ENCODE measurements at places on chromosomes 6 and 20.

DNA sequence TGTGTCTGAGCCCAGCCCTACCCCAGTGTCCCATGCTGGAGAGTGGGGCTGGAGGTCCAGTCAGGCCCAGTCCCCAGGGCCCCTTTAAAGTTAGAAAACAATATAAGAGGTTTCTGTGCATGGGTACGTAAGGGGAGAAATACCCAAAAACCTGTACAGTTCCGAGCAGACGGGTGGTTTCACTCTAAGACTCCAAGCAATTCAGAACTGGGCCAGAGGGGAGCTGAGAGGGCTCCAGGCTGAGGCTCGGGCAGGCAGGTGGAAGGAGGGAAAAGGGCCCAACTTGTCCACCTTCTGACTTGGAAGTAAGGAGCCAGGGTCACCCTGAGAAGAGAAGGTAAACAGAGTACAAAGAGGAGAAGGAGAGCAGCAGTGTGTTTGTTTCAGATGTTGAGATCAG is 296.0 kb downstream of the CDH4 start:
- DNase-seq = no peak

DNA sequence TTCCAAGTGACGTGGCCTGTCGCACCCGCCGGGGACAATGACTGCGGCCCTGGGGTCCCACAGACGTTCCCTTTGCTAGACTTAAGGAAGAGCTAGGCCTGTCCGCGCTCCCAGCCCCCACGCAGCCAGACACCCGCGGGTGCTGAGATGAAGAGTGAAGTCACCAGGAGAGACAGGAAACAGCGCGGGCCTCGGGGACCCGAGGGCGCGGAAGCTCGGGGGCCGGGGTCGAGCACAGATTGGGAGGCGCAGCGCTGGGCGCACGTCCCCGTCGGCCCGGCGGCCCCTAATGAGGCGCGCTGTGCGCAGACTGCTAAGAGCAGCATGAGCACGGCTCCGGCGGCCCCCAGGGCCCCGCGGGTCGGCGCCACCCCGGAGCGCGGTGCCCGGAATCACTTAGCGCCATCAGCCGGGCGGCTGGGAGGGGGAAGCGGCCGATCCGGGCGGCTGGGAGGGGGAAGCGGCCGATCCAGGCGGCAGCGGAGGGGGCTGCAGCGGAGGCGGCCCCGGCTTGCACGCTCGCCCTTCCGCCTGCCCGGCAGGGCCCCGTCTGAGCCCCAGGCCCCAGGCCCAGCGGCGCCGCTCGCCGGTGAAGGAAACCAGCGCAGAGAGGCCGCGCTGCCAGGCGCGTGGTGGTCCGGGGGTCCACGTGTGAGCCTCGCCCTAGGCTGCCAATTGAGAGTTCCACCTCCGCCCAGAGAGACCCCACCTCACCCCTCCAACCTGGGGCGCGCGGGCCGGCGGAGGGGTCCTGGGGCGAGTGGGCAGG is 8.3 kb upstream of the AVP start:
- no peak for DNase-seq

- no peak for DNase-seq
Observed at GRCh38 chr6:121335087-121336008, 1.1 kb upstream of the TBC1D32 start.

GRCh38 chr6:149154261-149154821 is 163.2 kb upstream of the TAB2 start:
- peak; percentile 52 for DNase-seq

DNA sequence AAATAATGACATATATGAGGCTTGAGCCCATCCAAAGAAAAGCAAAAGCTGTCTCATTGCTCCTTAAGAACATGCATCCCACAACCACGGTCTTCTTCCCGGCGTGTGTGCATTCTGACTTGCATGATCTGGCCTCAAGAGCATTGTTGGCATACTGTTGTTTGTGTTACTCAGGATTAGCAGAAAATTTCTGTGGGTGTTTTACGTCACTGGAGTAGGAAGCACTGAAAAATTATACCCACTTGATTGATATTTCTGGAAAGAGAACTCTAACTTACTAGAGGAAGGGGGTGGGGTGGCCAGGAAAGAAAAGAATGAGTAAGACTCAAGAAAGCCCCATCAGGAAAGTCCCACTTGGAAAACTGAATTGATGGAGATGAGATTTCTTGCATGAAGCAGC is 326.2 kb upstream of the PRDM1 start:
- DNase-seq = no peak

DNA sequence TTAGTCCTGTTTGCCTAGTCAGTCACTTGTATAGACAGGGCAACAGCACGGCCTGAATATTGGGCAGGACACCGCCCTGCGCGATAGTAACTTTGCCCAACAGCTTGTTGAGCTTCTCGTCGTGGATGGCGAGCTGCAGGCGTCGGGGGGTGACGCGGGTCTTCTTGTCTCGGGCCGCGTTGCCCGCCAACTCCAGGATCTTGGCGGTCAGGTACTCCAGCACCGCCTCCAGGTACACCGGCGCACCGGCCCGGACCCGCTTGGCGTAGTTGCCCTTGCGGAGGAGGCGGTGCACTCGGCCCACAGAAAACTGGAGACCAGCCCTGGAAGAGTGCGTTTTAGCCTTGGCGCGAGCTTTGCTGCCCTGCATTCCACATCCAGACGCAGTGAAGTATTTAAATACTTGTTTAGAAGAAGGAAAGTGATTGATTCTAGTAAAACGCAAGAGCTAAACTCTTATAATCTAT is 92.8 kb upstream of the BTN3A2 start:
- DNase-seq = peak; percentile 28

DNA sequence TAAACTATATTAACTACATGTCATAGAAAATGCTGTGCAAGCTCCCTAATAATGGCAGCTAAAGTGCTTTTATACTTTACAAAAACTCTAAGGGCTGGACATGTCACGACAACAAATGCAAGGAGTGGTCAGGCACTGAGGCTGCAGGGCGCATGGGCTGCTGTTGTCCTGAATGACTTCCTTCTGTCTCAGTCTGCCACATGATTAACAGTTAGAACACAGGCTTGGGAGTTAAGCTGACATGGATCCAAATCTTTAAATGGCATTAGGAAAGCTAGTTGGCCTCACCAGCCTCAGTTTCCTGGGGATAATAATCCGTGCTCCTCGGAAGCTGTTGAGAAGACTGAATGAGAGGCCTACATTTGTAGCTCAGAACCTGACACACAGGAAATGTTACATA is 57.4 kb downstream of the PREP start:
- no peak for DNase-seq

DNA sequence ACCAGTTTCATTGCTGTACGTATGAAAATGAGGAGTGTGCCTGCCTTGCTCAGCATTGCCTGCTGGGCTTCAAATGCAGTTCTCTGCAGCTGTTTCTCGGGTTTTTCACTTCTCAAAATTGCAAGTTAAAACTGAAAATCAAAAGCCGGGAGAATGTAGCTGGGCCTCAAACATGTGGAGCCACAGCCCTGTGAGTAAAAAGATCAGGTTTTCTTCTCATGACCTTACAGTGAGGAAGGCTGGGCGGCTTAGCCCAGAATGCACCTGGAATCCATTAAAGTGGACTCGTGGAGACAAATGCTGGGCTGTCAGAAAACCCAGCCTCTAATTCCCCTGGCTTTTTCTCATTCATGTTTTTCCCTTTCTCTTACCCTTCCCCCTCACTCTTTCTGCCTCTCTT is 34.4 kb downstream of the DSE start:
- DNase-seq = no peak
